ENCODE measurements at places on chromosomes 2 and 18.

DNA sequence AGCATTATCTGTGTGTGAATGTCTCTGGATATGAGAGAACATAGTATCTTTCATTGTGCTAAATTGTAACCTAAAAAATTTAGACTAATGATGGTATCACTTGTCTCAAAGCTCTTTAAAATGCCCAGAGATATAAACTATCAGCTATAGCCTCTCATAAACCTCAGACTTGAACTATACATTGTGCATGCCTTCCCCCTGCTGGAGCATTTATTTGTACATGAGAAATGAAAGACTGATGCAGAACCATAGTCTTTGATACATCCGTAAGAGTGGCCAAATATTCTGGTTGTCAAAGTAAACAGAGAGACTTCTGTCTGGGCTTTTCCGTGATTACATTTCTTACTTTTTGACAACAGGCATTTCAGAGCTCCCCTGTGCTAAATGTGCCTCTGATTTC lies 71.9 kb upstream of the CCDC68 start:
- DNase-seq, result no peak

- DNase-seq, result no peak
These were observed 15.0 kb upstream of the ELOA2 start for GRCh38 chr18:47050468-47050867.

DNA sequence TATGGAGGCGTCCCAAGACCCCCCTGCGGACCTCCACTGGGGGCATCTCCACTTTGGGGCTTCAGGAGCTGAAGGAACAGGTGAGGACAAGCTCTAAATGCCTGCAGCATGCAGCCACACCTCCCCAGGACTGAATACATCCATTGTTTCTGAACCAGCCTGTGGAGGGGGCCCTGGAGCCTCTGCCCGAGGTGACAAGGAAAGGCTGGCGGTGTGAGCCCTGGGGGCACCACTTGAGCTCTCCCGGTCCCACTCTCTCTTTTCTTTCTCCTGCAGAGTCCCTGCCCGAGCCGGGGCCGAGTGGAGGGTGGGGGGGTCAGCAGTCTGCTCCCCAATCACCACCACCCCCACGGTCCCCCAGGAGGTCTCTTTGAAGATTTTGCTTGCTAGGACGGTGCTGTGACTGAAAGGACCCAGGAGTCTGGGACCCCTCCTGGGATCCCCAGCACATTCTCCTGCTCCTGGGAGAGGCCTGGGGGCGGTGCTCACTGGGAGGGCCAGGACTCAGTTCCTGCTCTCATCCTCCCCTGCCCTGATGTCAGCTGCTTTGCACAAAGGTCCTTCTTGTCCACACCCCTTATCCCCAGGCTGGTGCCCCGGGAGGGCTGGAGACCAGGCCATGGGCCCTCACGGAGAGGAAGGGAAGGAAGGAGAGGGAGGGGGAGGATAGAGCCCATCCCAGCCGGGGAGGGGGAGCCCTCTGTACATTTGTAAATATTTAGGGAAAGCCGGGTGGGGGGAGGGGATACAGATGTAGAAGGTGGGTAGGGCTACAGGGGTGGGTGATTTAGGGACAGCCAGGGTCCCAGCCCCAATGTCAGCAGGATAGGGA lies 5.7 kb downstream of the CHPF start:
- no peak for DNase-seq

DNA sequence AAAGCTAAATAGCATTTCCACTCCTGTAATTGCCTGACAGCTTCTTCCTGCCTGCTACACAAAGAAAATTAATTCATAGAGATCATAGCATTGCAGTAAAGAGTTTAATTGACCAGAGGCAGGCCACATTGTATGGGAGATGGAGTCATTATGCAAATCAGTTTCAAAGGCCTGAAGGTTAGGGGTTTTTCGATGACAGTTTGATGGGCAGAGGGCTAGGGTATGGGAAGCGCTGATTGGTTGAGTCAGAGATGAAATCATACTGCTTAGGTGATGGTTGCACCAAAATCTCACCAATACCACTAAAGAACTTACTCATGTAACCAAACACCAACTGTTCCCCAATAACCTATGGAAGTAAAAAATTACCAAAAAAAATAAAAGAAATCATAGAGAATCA lies 599.0 kb downstream of the NUP35 start:
- DNase-seq, result no peak

DNA sequence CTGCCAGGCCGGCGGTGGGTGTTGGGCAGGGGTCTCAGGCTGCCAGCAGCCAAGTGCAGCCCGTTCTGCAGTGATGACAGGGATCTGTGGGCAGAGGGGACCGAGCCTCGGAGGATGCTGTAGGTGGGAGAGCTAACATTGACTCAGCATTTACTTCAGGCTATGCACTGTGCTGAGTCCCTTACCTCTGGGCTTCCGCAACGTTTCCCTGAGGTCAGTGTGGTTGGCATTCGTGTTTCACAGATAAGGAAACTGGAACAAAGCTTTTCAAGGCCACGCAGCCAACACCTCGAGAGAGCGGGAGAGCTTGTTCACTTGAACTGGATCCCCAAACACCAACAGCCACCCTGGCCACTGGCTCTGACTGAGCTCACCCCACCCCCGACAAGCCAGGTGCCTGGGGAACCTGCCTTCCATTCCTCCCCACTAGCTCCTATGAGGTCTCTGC lies 839 bp upstream of the GPR148 start:
- DNase-seq, result no peak

- DNase-seq, result no peak
These were observed 42.3 kb downstream of the DARS1 start for GRCh38 chr2:135942936-135943688.

DNA sequence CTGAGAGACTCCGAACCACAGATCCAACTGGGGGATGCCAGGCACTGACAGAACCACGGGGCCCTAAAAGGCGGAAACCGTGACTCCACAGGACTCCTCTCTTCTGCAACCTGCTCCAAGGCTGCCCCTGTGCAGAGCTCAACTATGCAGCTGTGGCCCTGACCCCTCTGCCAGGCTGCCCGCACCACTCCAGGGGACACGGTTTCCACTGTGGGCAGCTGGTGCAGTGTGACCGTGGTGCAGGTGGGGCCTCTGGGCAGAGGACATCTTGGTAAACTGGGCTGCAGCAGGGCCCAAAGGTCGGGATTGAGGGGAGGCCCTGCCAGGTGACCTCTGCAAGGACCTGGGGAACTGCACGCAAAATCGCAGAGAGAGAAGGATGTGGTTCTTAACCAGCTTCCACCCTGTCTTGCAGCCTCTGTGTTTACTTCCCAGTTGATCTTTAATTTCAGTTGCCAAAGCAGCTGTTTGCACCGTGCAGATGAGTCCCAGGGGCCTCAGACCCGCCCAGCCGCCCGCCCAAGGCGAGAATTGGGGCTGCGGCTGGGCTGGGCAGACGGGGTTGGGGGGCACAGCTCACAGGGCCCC lies 104.6 kb upstream of the CTDP1 start:
- DNase-seq, result no peak

- DNase-seq, result no peak
These were observed 110.0 kb upstream of the EPAS1 start for GRCh38 chr2:46187112-46187618.

GRCh38 chr2:161946489-161947107 lies 127.4 kb downstream of the DPP4 start:
- DNase-seq, result no peak

- no peak for DNase-seq
These were observed 165.2 kb downstream of the MTCL1 start for GRCh38 chr18:8870528-8870927.

GRCh38 chr18:45635893-45636509 lies 20.7 kb downstream of the SLC14A2 start:
- no peak for DNase-seq

GRCh38 chr2:235358981-235359471 lies 134.8 kb upstream of the AGAP1 start:
- DNase-seq, result no peak

- DNase-seq, result no peak
These were observed 146.5 kb downstream of the AGAP1 start for GRCh38 chr2:235640377-235640776.

DNA sequence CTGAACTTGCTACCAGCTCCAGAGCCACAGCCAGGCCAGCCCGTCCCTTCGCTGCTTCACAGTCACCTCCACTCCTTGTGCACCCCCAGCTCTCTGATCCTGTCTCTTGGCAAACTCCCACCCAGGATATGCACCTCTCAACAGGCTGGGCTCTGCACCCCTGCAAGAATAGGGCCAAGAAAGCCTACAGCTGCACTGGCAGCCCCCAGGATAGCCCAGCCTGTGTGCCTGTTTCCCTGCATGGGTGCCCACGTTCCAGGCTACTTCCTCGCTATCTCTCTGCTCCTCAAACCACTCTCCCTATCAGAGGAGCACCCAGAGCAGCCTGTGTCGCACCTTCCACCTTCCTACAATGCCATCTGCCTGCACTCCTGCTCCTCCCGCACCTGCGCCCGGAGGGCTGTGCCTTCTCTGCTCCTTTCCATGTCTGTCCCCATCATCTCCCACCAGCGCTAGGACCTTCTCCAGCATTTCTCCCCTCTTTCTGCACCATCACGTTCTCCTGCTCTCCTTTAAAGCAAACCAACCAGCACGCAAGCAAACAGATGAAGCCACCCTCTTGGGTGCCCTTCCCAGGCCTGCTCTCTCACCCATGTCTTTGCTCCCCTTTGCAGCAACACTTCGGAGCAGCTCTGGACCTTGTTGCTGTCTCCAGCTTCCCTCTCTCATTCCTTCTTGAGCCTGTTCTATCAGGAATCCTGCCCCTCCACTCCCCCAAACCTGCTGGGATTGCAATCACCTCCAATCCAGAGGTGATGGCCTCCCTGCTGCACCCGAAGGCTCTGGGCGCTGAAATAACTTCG lies 313.2 kb upstream of the HS6ST1 start:
- no peak for DNase-seq

GRCh38 chr2:181411105-181411849 lies 45.9 kb upstream of the ITGA4 start:
- DNase-seq, result peak; percentile 92

DNA sequence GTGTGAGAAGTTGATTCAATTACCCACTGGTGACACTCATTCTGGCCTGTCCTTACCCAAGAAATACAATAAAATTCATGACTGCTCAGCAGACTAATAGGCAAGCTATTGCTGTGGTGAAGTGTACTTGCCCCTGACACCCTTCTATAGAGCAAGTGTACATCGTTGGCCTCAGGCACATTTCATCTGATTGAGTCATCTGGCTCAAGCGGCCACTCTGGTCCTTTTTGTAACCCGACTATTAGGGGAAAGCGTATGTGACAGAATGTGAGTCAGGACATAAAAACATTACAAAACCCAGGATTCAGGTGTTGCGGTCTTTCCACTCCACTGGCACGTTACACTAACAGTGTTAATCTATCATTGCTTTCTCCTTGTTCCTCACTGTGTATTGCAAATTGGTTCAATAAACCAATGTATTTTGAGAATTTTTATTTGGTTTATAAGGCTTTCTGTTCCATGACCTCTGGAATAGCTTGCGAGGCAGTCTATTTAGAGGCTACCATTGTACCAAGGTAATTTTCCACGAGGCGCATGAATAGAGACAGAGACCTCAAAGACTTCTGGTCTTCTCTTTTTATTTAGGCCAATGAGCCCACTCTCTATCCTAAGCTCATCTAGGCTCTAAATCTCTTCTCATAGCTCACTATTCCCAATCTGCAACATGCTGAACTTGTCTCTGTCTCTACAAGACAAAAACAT lies 10.2 kb upstream of the TTC32 start:
- DNase-seq, result no peak

DNA sequence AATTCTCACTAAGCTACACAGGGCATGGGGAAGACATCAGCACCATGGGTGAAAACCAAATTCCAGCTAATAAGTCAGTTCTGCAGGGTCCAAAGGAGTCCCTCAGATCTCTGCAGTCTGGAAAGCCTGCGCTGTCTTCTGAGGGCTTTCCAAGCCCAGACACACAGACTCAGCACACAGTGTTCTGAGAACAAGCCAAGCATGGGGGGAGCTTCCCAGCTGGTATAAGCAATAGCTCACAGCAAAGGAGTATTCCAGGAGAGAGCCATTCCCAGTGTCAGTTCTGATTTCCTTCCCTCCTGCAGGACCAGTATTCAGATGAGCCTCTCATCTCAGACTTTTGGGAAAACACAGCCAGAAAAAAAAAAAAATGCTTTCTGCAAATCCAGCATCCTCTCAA lies 370.8 kb downstream of the TNS1 start:
- DNase-seq, result no peak

GRCh38 chr2:1954061-1954460 lies 209.7 kb upstream of the PXDN start:
- no peak for DNase-seq

DNA sequence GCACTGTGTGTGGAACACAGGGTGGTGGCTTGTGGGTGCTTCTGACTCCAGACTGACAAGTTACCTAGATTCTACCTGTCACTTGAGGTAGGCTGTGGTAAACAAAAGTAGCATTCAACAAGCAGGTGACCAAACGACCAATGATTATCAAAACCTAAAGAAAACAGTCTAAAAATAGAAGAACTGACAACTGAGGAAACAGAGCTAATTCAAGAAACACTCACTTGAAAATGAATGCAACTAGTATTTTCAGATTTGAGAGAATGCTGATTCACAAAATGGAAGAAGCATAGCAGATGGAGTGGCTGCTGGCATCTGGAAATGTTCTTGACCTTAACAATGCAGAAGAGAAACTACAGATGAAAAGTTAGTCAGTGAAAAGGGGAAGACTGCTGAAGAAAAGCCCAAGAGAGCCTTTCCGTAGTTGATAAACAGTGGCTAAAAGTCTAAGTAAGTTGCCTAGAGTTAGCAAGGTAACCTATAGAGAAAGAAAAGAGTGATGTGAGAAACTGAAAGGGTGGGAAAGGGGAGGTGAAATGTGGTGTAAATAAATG lies 170.4 kb downstream of the NCK2 start:
- no peak for DNase-seq

DNA sequence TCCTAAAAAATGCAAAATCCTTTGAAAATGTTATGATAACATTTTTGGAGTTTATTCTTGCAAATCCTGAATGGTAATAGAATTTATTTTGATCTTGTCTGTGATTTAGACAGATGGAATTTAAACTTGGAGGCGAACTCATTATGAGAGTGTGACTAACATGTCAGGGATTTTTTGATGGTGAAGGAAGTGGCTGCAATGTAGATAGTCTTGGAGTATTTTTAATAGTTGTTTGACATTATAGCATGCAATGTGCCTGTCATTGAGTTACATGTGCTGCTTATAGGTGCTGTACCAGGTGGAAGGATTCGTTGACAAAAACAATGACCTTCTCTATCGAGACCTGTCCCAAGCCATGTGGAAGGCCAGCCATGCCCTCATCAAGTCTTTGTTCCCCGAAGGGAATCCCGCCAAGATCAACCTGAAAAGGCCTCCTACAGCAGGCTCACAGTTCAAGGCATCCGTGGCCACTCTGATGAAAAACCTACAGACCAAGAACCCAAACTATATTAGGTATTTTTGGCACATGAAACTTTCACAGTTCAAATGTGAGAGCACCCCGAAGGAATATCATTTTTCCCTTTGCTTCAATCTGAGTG lies 141.8 kb downstream of the MYO1B start:
- no peak for DNase-seq

- no peak for DNase-seq
These were observed 8.8 kb downstream of the COPS9 start for GRCh38 chr2:240127191-240127750.
